ENCODE measurements at places on chromosomes 1 and 21. TPM values are rescaled to one million over a fixed set of nuclear protein-coding genes. Genes with fewer than 3 reads are reported as not detected.

Gene SYCP1
- total RNA-seq, result not detected

Gene IGSF3
- total RNA-seq, result 0.48 TPM

Gene FAM229A
- total RNA-seq, result 10.0 TPM

Gene DSCAM
- 0.10 TPM for total RNA-seq

Gene ZNF687
- 13.6 TPM for total RNA-seq

Gene TRIM58
- total RNA-seq, result 0.18 TPM

Gene CHAF1B
- 0.43 TPM for total RNA-seq

Gene UBL4B
- total RNA-seq, result not detected

Gene PLOD1
- total RNA-seq, result 70.8 TPM

Gene FBLIM1
- total RNA-seq, result 6.2 TPM

Gene RORC
- 32.1 TPM for total RNA-seq

Gene SLC25A33
- 3.5 TPM for total RNA-seq

Gene FGR
- total RNA-seq, result 3.0 TPM

Gene FMO3
- total RNA-seq, result 360 TPM

Gene OR2L13
- not detected for total RNA-seq

Gene C1orf87
- total RNA-seq, result not detected

Gene NADK
- total RNA-seq, result 136 TPM

Gene CCDC181
- total RNA-seq, result not detected

Gene TNFRSF18
- not detected for total RNA-seq

Gene C1orf226
- 50.4 TPM for total RNA-seq

Gene USP16
- total RNA-seq, result 13.1 TPM

Gene MATN1
- not detected for total RNA-seq

Gene OR2T29
- total RNA-seq, result not detected

Gene CNKSR1
- total RNA-seq, result 0.63 TPM

Gene ELF3
- 16.2 TPM for total RNA-seq
